ENCODE measurements at places on chromosomes 1 and 21.

- DNase-seq, result no peak
Measured at GRCh38 chr1:238233966-238234365, 343.2 kb upstream of the ZP4 start.

DNA sequence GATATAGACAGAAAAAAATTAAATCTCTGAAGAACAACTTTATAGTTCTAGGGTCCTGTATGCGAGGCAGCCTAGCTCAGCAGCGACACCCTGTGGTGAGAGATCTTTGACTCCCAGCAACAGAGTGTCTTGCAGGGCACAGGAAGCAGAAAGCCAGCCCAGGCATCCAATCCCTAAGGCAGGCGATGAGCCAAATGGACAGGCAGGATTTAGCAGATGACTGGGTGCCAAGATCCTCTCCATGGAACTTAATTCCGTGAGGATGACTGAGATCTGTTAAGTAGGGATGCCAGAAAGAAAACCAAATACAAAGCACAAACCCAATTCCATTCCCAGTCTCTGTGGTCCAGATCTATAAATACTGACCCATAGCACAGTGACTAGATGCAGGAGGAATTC is 38.8 kb downstream of the HLCS start:
- peak; percentile 50 for DNase-seq

DNA sequence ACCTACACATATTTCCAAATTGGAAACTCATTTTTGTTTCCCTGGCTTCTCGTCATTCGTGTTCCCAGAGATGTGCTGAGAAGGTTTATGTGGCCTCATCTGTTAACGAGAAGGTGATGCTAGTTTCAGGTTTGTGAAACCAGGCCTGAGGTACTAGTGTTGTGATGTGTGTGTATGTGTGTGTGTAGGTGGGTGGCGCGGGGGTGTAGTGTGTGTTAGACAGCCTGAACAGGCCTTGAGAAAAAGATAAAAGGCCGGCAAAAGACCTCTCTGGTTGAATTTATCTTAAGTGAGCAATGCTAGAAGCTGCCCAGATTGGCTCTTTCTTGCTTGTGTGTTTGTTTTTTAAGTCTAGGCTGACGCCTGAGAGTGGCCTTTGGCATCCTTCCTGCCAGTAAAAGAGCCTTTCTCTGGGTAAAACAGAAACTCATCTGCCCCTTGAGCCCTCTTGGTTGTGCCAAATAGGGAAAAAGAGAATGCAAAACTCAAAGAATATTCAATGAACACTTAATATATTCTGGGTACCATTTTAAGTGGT is 65.8 kb upstream of the HSD17B7 start:
- DNase-seq, result no peak

DNA sequence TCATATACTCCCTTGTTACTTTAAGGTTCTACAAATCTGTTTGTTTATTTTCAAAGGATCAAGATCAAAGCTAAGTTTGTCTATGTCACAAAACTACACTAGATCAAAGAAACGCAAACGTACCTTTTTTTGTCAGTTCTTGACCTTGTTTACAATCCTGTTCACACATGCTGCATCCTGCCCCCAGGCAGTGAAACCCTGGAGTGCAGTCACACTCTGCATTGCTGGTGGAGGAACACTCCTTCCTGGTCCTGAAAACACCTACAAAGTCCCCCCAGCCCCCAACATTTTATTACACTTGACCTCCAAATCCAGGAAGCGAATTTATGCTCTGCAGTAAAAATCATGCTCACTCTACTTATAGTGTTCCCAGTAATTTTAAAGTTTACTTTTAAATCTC is 2.6 kb downstream of the TNFRSF9 start:
- DNase-seq, result no peak

GRCh38 chr1:21323091-21323490 is 32.8 kb upstream of the ECE1 start:
- DNase-seq, result no peak

DNA sequence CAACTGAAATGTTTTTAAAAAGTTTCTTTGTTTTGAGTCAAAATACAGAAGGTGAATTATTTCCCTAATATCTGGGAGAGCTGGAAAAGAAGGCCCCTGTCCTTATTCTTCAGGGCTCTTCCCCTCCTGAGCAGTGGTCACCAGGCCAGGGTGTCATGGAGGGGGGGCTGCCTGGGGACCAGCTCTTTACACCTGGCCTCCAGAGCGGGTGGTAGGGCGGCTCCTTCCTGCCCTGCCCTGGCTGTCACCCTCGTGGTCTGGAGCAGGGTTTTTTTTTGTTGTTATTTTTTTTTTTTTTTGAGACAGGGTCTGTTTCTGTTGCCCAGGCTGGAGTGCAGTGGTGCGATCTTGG is 6.6 kb downstream of the SKI start:
- DNase-seq, result no peak

Measured in MV-4-11 (cell line).